ENCODE measurements at places on chromosomes 2 and 18. TPM values are rescaled to one million over a fixed set of nuclear protein-coding genes. Genes with fewer than 3 reads are reported as not detected.

Gene SCYGR8
- not detected for polyA plus RNA-seq

Gene KANSL3
- polyA plus RNA-seq = 9.9 TPM

Gene HOXD13
- not detected for polyA plus RNA-seq

Gene LIPG
- not detected for polyA plus RNA-seq

Gene ITSN2
- 35.6 TPM for polyA plus RNA-seq

Gene MC4R
- polyA plus RNA-seq = not detected

Gene STK39
- polyA plus RNA-seq = 9.3 TPM

Gene MOGAT1
- polyA plus RNA-seq = not detected

Gene HJURP
- polyA plus RNA-seq = 0.47 TPM

Gene SNTG2
- not detected for polyA plus RNA-seq

Gene MSH6
- polyA plus RNA-seq = 7.9 TPM

Gene CD28
- polyA plus RNA-seq = 0.04 TPM

Gene SNORC
- not detected for polyA plus RNA-seq

Gene ACTR3
- 501 TPM for polyA plus RNA-seq

Gene CHRND
- not detected for polyA plus RNA-seq

Gene NAT8
- not detected for polyA plus RNA-seq

Gene OSBPL6
- polyA plus RNA-seq = not detected

Gene CCDC68
- not detected for polyA plus RNA-seq

Gene RBM44
- polyA plus RNA-seq = 0.08 TPM

Gene GCG
- not detected for polyA plus RNA-seq

Gene XIRP2
- not detected for polyA plus RNA-seq

Gene PRSS56
- not detected for polyA plus RNA-seq

Gene NFU1
- polyA plus RNA-seq = 130 TPM

Gene GNAL
- 4.2 TPM for polyA plus RNA-seq

Gene FAM161A
- polyA plus RNA-seq = 0.49 TPM

Gene SERPINB11
- polyA plus RNA-seq = not detected

Gene THSD7B
- not detected for polyA plus RNA-seq

Gene STK17B
- polyA plus RNA-seq = 68.1 TPM

Gene ERICH2
- not detected for polyA plus RNA-seq

Gene GBX2
- polyA plus RNA-seq = not detected

Gene C2orf92
- polyA plus RNA-seq = 0.37 TPM

Gene FBXO36
- polyA plus RNA-seq = 3.7 TPM

Gene HOXD10
- not detected for polyA plus RNA-seq

Gene TMEM178A
- not detected for polyA plus RNA-seq

Gene PXDN
- polyA plus RNA-seq = not detected

Gene GRB14
- 1.2 TPM for polyA plus RNA-seq

Gene SAG
- not detected for polyA plus RNA-seq

Gene RAD51AP2
- polyA plus RNA-seq = not detected

Gene NAGK
- 68.5 TPM for polyA plus RNA-seq

Gene TUBA4B
- polyA plus RNA-seq = not detected

Gene SPIRE1
- 3.5 TPM for polyA plus RNA-seq

Gene EFR3B
- not detected for polyA plus RNA-seq

Gene CFC1
- polyA plus RNA-seq = 0.20 TPM

Gene NLRC4
- 0.18 TPM for polyA plus RNA-seq

Gene CSRNP3
- not detected for polyA plus RNA-seq

Gene COL6A3
- polyA plus RNA-seq = not detected

Gene TXNDC2
- polyA plus RNA-seq = not detected

Gene DHRS9
- polyA plus RNA-seq = 0.31 TPM

Gene ACMSD
- polyA plus RNA-seq = not detected

Gene PIEZO2
- polyA plus RNA-seq = not detected

Gene MAL
- polyA plus RNA-seq = 1.9 TPM

All from immature natural killer cell (primary cell).